H1 (cell line): ENCODE measurements at places on chromosomes 2 and 18. TPM values are rescaled to one million over a fixed set of nuclear protein-coding genes. Genes with fewer than 3 reads are reported as not detected.

GRCh38 chr2:113174376-113174750, 592 bp downstream of the PSD4 start:
- DNase-seq: no peak

DNA sequence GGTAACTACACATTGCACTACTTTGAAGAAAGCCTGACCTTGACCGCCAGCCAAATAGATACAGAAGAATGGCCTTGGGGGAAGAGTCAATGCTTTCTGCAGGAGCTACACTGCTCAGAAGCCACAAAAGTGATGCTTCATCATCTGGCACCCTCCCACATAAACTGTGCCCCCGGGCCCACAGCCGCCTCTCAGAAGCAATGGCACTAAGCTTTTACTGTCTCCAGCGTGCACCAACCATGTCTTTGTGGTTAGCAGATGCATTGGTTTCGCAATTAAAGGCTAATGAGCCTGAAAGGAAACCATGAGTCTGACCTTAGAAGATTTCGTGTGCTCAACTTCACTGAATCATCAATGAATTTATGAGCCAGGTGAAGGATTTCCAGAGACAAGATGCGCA, 209.4 kb upstream of the TRIB2 start:
- no peak for DNase-seq

GRCh38 chr2:70374616-70375015, 72.7 kb upstream of the FAM136A start:
- DNase-seq: no peak

PCARE gene
- not detected in 2 replicates for total RNA-seq

DUSP19 gene
- 2.1 and 2.3 TPM in 2 replicates for total RNA-seq

FMNL2 gene
- 45.1 and 45.9 TPM in 2 replicates for total RNA-seq

SCYGR4 gene
- not detected in 2 replicates for total RNA-seq

SPC25 gene
- 34.7 and 35.8 TPM in 2 replicates for total RNA-seq
